Chondrocyte (in vitro differentiated cells): ENCODE measurements at places on chromosomes 1 and 21. TPM values are rescaled to one million over a fixed set of nuclear protein-coding genes. Genes with fewer than 3 reads are reported as not detected.

The AP4B1 gene
- 15.6 to 23.6 TPM (median 16.8 TPM) in 3 replicates for total RNA-seq

The RHBDL2 gene
- not detected in 3 replicates for total RNA-seq

GRCh38 chr1:171817511-171818265, 23.6 kb upstream of the DNM3 start:
- DNase-seq = no peak

GRCh38 chr1:72369069-72369757, 86.9 kb upstream of the NEGR1 start:
- no peak for DNase-seq

DNA sequence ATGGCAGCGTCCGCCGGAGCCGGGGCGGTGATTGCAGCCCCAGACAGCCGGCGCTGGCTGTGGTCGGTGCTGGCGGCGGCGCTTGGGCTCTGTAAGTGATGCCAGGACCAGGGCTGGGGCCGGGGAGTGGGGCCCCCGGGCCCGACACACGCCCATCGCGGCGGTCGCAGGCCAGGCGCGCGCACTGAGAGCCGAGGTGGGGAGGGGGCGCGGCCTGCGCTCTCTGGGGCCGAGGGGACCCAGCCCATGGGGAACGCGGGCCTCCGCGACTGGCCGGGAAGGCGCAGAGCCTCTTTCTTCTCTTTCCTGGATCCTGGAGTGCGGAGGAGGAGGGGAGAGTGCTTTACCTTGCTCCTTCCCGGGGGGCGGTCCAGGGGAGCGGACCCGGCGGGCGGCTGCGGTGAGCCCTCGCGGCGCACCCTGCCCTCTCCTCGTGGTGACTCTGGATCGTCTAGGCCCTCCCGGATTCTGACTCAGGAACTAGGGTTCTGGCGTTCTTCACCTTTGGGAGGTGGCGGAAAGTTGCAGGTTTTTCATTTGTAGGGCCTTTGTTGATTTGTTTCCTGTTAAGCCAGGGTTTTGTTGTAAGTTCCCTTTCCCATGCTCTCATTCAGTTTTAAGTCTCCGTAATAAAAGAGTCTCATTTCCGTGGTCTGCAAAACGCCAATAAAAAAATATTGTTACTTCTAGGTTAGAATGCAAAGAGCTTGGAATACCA, 529 bp downstream of the MPZL1 start:
- DNase-seq = no peak

The COL6A2 gene
- 1,314 to 1,671 TPM (median 1,646 TPM) in 3 replicates for total RNA-seq

DNA sequence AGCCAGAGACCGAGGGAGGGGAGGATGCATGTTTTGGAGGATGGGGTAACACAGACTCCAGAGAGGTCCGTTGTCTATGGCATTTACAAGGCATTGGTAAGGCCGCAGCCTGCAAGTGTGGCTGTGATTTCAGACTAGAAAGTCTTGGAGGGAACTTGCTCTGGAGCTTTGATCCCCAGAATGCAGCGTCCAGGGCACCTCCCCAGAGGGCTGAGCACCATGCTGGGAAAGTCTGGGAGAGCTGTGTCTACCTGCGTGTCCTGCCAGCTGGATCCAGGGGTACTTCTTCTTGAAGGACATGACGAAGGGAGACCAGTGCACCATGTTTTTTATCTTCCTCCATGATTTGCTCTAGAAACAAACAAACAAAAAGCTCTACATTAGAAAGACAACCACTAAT, 90.7 kb downstream of the ITPKB start:
- no peak for DNase-seq

The GPR89B gene
- total RNA-seq = 8.8 to 14.8 TPM (median 9.2 TPM) in 3 replicates

DNA sequence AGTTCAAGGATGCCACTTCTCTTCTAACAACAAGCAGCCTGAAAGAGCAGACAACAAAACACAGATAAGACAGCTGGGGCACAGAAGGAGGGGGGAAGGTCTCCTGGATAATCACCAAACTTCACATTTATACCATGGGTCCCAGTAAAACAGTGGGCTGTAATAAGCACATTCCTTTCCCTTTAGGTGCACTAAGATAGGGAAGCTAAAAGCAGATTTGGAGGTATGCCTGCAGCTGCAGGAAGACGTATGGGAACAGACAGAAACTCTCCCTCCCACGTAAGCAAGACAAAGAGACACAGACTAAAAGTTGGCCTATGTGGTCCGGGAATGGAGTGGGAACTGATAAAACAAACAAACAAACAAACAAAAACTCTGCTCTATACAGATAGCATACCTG, 612.1 kb downstream of the MRPL39 start:
- DNase-seq = no peak

DNA sequence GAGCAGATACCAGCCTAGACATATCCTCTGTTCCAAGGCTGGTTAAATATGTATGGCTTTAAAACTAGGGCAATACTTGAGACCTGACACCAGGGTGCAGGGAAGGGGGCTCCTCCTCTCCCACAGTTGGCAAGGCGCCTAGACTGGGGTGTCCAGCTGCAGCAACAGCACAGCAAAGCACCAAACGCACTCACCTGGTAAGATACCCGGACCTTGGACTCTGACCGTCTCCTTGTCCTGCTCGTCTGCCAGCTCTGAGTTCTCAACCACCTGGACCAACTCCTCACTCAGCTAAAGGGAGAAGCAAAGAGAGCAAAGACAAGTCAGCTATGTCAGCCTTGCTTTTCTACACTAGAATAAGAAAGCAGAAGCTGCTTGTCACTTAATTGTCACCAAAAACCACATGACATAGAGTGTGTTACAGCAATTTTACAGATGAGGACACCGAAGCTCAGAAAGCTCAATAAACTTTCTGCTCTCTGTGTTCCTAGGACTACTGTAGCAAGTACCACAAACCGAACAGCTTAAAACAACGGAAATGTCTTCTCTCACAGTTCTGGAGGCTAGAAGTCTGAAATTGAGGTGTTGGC, 4.4 kb downstream of the PACC1 start:
- no peak for DNase-seq

The C8B gene
- not detected in 3 replicates for total RNA-seq

The EDARADD gene
- 0.18 to 0.40 TPM in 2 of 3 replicates, not detected in the other for total RNA-seq

DNA sequence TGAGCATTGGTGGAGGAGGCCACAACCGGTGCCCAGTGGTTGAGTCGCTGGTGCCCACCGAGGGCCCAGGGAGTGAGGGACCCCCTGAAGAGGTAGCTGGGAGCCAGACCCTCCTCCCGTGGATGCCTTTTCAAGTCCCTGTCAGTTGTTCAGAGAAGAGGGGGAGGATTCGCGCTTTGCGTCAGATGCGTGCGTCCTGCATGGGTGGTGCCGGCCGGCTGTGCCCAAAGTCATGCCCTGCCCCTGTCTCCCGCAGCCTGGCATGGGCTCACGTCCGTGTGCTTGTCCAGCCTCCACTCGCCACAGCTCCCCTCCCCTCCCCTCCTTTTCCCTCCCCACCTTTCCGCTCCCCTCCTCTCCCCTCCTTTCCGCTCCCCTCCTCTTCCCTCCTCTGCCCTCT, 45.2 kb downstream of the PRKCZ start:
- no peak for DNase-seq

GRCh38 chr1:45359882-45360513, 19.8 kb upstream of the MUTYH start:
- no peak for DNase-seq

The KRTAP19-3 gene
- total RNA-seq = not detected in 3 replicates

DNA sequence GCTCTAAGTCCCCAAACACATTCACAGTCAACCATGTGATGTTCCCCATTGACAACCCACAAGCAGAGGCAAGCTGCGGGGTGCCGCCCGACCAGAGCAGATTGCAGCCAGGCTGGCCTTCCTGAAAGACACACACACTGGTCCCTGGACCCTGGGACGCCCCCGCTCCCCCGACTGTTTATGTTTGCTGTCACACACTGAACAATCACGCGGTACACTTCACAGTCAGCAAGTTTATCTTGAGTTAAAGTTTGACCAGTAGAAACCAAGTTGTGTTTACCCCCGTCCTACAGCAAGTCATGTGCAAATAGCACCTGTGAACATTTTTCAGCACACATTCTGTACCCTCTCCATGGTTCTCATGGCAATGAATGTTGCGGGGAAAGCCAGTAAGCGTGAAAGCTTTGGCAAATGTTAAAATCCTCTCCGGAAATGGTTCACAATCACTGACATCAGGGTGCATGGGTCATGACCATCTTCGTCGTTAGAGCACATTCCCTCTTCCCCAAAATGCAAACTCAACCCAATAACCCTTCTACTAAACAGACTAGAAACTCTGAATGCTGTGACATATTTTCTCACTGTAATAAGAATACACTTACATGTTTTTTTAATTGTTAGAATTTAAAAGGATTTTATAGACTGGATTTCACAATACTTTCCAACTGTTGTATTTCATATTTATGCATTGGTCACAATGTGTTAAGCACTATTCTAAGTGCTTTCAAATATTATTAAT, 33.3 kb upstream of the IRF2BP2 start:
- DNase-seq = no peak

The RPL5 gene
- total RNA-seq = 544 to 622 TPM (median 618 TPM) in 3 replicates

DNA sequence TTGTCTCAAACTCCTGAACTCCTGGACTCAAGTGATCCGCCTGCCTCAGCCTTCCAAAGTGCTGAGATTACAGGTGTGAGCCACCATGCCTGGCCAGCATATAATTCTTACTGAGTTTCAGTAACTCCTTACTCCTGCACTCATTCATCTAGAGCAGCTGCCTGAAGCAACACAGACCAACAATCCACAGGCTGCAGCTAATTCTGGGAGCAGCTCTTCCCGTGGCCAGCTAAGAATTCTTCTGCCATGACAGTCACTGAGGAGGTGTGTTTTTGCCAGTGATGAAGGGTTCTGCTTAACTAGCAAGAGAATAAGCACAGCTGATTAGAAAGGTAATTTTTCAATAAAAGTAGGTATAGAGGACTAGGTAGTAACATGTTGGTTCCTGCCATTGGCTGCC, 5.4 kb downstream of the VTCN1 start:
- DNase-seq = no peak

The MCOLN2 gene
- not detected in 3 replicates for total RNA-seq

- DNase-seq = no peak
Observed at GRCh38 chr1:193216920-193217319, 30.5 kb upstream of the B3GALT2 start.

The AXDND1 gene
- 0.20 to 0.23 TPM in 2 of 3 replicates, not detected in the other for total RNA-seq

DNA sequence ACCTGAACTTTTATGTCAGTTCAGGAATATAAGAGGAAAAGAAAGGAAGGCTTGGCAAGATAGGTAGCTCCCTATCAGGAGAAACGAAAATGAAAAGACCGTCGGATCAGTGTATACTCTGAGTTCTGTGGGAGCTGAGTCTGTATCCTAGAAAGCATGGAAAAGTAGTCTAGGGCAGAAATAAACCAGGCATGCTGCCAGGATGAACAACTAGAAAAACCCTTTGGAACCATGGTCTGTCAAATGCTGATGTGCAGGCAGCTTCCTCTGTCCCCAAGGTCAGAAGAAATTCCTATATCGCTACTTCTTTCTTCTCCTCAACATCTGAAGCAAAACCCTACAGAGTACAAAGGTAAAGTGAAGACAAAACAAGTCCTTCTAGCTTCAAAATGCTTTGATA, 268.8 kb downstream of the ST6GALNAC3 start:
- DNase-seq = no peak

GRCh38 chr1:25809283-25809926, 9.4 kb downstream of the SELENON start:
- peak; percentile 76 for DNase-seq

DNA sequence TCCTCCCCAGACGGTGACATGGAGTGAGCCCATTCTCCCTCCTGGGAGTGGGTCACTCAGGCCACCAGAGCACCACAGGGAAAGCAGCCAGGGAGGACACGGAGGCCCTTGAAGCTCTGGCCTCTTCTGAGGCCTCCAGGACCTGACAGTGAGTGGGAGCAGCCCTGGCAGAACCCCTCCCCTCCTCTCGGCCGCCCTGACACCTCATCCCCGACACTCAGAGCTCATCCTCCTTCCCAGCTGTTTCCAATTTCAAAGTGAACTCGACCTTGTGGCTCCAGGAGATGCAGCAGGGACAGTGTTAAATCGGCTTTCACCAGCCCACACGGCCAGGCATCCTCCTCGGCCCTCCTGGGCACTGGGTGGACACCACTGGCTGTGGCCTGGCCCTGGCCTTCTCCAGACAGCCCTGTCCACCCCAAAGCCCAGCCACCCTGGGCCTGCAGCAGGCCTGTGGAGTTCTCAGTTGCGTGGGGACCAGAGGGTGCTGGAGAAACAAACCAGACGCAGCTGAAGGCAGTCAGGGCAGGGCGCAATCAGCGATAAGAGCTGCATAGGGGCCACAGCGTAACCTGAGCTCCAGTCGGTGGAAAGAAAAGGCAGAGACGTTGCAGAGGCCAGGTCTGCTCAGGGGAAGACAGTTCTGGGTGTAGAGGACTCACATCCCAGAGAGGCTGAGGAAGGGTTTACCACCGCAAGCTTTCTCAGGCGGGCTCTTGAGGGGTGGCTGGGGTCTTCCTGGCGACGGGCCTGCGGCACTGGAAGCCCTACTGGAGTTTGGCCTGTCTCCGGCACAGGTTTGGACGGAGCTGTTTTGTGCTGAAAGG, 27.1 kb downstream of the FTCD start:
- peak; percentile 86 for DNase-seq

- DNase-seq = no peak
Observed at GRCh38 chr1:84889437-84889836, 3.6 kb downstream of the LPAR3 start.

The MAP3K6 gene
- 42.0 to 54.0 TPM (median 50.3 TPM) in 3 replicates for total RNA-seq

The SYT11 gene
- 3.4 to 5.3 TPM (median 4.9 TPM) in 3 replicates for total RNA-seq

The PINK1 gene
- total RNA-seq = 42.6 to 45.1 TPM (median 42.8 TPM) in 3 replicates

The PTAFR gene
- total RNA-seq = 0.07 to 0.10 TPM in 2 of 3 replicates, not detected in the other

The TP73 gene
- 0.05 to 0.58 TPM in 2 of 3 replicates, not detected in the other for total RNA-seq

The LRRC8B gene
- total RNA-seq = 1.2 to 3.2 TPM (median 1.5 TPM) in 3 replicates

The CDK18 gene
- total RNA-seq = 10.2 to 18.4 TPM (median 17.3 TPM) in 3 replicates

The PITHD1 gene
- total RNA-seq = 36.2 to 36.5 TPM (median 36.4 TPM) in 3 replicates

The CD244 gene
- total RNA-seq = not detected in 3 replicates

The ANGPTL1 gene
- total RNA-seq = 2.6 to 4.7 TPM (median 3.6 TPM) in 3 replicates

GRCh38 chr1:153769221-153769620, 6.0 kb upstream of the SLC27A3 start:
- DNase-seq = no peak

DNA sequence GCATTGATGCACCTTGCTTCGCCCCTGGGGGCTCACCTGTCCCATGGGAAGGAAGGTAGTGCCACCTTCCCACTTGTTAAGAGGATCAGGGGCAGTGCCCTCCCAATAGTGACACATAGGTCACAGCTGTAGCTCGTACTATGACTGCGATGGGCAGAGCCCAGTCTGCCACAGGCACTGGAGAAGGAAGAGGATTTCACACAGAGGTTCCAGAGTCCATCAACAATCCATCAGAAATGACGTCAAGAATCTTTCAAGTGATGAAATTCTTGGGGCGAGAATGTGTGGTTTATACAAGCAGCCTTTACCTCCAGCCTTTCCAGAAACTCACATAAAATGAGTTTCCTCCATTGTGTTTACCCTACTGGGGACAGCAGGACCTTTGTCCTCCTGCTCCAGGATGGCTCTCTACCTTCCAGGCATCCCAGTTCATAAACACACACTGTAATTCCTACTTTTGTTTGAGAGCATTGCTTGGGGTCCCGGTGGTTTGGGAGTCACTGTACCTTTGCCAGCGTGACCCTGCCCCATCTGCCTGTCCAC, 260.6 kb upstream of the VAMP3 start:
- no peak for DNase-seq

GRCh38 chr1:207814469-207814868, 62.6 kb downstream of the CD46 start:
- DNase-seq = no peak

The LMOD1 gene
- total RNA-seq = 17.7 to 83.6 TPM (median 80.5 TPM) in 3 replicates
